ENCODE measurements at places on chromosomes 3 and 15. TPM values are rescaled to one million over a fixed set of nuclear protein-coding genes. Genes with fewer than 3 reads are reported as not detected.

The SIN3A gene
- total RNA-seq, result 21.5 TPM

The PIAS1 gene
- 13.2 TPM for total RNA-seq

The PLXNB1 gene
- total RNA-seq, result 23.4 TPM

The ARHGEF26 gene
- total RNA-seq, result 1.8 TPM

The IQCH gene
- 4.8 TPM for total RNA-seq

The CIB2 gene
- total RNA-seq, result 1.8 TPM

The COPB2 gene
- total RNA-seq, result 152 TPM

The SLC22A14 gene
- not detected for total RNA-seq

The RUVBL1 gene
- total RNA-seq, result 107 TPM

The BOC gene
- total RNA-seq, result 2.4 TPM

The IMPG2 gene
- 0.23 TPM for total RNA-seq

The LINGO1 gene
- total RNA-seq, result not detected

The GOLGA8N gene
- 2.8 TPM for total RNA-seq

The BLM gene
- 14.9 TPM for total RNA-seq

The RASGRP1 gene
- not detected for total RNA-seq

The THPO gene
- not detected for total RNA-seq

The LMAN1L gene
- total RNA-seq, result 0.06 TPM

The CLRN1 gene
- not detected for total RNA-seq

The TADA3 gene
- 140 TPM for total RNA-seq

The ATP2B2 gene
- total RNA-seq, result under 0.01 TPM

Measured in LHCN-M2 (cell line).